ENCODE measurements at places on chromosomes 2 and 18.

GRCh38 chr2:85914922-85915321, 26.1 kb upstream of the ST3GAL5 start:
- DNase-seq, result no peak

GRCh38 chr2:85468704-85469349, 50.3 kb downstream of the SH2D6 start:
- DNase-seq, result no peak

DNA sequence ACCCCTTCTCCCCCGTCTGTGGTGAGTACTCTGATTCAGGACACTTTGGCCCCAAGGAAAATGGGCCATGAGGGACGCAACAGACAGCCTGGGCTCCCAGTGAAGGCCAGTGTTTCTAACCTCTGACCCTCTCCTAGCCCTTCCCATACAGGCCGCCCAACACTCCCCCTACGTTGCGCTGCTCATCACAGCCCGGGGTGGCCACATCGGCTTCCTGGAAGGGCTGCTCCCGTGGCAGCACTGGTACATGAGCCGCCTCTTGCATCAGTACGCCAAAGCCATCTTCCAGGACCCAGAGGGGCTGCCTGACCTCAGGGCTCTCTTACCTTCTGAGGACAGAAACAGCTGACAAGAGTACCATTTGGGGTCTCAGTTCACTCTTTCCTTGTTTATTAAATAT, 4.0 kb downstream of the PREB start:
- DNase-seq, result no peak

DNA sequence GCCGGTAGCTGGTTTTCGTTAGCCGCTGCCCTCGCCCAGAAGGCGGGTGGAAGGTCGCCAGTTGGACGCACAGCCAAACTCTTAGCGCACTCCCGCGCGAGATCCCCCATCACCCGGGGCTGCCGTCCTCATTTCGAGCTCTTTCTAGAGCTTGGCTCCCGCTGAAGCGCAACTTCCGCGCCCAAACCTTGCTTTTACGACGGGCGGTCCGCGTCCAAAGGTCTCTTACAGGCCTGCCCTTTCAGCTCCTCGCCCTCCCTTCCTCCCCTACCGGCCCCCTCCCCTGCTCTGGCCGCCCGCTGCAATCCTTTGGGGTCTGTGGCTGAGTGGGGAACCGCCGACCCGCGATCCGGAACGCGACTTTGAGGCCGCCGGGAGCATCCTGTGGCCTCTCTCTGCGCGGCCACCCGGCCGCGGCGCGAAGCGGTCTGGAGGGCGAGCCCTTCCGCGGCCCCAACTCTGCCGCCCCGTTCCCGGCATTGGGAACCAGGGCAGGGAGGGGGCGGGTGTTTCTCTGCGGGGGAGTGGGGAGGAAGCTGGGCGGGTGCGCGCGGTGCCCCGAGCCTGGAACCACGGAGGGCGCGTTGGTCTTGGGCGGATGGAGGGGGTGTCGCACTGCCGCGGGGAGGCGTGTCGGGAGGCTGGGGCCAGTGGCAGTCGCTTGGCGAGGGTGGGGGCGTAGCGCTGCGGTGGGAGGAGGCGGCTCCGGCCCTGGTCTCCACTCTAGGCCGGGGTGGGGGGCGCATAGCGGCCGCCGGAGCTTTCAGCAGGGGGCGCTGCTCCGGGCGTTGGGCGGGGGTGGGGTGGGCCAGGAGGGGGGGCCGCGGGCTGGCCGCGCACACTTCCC, at the start of gene GDF7:
Gene GDF7 (plus strand): TSS at position 841 of the 847 bp plus-strand sequence. CDS start 96 bp downstream, outside the sequence.
- no peak for DNase-seq

Measured in activated T-cell treated with anti-CD3 and anti-CD28 coated beads, Interleukin-2, amount 50 U/mL, for 48 hours (primary cell).